Omental fat pad (tissue), 4 donors: ENCODE measurements at places on chromosomes 3 and 15.
A peak's percentile ranks its signal among the peaks of the same experiment; 100 is the strongest.

DNA sequence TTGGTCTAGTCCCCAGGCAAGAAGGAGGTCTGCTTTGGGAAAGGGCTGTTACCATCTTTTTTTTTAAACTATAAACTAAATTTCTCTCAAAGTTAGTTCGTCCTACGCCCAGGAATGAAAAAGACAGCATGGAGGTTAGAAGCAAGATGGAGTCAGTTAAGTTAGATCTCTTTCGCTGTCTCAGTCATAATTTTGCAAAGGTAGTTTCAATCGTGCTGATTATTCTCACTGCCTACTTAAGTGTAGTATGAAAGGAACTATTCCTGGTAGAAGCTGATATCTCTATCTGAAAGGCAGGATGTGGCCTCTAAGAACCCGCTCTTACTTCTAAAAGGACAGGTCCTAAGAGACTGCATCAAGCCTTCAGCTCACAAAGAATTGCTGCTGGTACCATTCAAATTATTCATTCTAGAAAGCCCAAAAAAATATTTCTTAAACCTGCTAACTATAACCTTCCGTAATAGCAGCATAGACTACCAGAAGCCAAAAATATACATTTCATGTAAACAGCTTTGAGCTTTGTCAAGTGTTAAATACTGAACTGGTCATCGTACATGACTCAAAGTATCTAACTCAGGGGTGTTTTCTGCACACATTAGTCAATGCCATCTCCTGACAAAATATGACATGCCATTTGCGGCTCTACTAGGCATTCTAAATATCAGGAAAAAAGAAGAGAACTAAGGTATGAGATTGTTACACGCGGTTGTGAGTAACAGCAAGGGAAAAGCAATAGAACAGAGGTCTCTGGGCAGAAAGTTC lies 96.0 kb upstream of the CCDC80 start:
- no peak for DNase-seq

DNA sequence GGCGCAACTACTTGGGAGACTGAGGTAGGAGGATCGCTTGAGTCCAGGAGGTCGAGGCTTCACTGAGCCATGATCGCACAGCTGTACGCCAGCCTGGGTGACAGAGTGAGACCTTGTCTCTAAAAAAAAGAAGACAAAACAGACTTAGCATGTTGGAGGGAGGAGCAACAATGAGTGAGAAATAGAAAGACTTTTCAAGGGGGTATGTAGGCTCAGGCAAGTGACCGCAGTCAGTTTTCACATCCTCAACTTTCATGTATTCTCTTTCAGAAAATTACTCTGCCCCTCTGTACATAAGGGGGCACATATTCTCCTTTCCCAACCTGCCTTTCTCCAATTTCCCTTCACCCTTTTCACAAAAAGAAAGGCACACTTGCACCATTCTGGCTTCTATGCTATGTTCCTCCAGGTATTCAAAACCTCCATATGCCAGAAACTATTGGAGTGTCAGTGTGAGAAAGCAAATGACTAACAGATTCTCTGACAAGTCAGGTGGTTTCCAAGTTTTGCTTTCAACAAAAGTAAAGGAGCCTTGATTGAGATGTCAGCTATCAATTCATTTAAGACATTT lies 7.6 kb downstream of the NSUN3 start:
- no peak for DNase-seq

GRCh38 chr3:29936766-29937165 lies 655.9 kb downstream of the RBMS3 start:
- DNase-seq = no peak

DNA sequence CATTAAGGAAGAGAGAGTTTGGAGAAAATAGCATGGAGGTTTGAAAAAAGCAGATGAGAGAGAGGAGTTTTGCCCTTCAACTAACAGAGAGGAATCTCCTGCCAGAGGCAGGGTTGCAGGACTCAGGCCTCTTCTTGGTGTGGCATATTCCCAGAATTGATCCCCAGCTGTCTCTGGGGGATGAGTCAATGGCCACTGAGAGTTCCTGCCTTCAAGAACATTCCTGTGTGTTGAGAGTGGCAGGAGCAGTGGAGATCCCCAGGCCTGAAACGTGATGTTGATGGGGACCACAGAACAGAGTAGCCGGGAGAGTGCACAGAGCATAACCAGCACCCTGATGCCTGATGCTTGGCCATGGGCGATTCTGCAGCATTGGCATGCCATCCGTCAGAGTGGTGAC lies 348.4 kb upstream of the THBS1 start:
- no peak for DNase-seq

DNA sequence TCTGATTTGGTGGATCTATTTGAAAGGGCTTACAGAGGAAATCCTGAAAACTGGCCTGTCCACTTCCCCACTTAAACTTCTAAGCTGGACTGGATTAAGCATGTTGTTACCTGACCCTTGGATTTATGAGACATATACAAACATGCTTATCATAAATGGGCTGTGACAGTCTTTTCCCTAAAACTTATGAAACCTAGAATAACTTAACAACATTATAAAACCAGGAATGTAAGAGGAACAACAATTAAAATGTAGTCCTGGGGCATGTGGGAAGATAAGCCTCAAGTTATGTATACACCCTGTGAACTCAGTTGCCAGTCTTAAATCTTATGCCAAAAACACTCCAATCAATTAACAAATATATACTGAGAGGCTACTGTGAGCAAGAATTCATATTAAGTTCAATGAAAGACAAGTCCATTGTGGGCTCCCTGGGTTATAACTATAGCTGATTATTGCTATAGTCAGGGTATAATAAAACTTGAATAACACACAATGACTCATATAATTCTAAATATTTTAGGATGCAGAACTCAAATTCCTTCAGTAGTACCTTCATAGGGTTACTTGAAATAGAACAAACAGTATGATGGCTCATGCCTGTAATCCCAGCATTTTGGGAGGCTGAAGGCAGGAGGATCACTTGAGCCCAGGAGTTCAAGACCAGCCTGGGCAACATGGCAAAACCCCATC lies 87.2 kb upstream of the PPIB start:
- no peak for DNase-seq

GRCh38 chr15:29688506-29689286 lies 133.6 kb downstream of the TJP1 start:
- no peak for DNase-seq

- no peak for DNase-seq
Measured at GRCh38 chr15:90412356-90413194, 24.5 kb downstream of the IQGAP1 start.

DNA sequence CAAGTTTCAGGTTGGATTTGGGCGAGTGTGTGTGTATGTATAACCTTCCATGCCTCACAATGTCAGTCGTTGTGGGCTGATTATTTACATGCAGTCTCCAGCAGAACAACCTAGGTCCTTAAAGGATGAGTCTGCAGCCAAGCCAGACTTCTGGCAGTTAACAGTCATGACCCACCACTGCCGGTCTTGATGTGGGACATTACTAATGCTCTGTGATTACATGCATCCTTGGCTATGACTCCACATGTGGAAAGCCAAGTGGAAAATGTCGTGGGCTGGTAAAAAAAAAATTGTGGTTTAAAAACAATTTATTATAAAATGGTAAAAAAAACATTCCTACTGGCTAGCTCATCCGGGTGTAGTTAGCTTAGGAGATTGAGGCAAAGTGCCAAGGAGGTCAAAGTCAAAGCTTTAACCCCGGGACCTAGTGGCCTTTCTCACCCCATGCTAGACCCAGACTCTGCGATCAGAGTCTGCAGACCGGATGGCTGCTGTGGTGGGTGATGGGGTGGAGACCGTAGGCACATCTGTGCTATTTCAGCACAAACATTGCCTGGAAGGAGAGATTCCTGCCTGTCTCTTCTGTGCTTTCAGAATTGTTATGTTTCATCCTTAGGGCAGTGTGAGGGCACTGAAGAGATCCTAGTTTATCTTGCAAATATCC lies 6.8 kb downstream of the RARRES1 start:
- DNase-seq = no peak

DNA sequence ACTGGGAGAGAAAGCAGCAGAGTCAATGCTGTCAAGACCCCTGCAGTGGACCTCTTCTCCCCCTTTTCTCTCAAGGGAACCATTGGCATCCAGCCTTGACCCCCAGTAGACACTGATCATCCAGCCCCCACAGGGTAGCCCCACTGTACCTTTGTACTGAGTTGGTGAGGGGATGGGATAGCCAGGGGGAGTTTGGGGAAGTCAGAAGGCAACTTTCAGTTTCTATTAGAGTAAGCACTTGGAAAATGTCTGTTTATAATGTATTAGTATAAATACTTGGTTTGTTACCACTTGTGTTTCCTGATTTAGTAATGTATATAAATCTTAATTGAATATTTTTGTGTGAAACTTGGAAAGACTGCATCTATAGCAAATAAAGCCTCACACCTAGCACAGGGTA lies 25.0 kb downstream of the DAG1 start:
- no peak for DNase-seq

- DNase-seq = no peak
Measured at GRCh38 chr3:147384210-147385058, 21.9 kb downstream of the ZIC4 start.

DNA sequence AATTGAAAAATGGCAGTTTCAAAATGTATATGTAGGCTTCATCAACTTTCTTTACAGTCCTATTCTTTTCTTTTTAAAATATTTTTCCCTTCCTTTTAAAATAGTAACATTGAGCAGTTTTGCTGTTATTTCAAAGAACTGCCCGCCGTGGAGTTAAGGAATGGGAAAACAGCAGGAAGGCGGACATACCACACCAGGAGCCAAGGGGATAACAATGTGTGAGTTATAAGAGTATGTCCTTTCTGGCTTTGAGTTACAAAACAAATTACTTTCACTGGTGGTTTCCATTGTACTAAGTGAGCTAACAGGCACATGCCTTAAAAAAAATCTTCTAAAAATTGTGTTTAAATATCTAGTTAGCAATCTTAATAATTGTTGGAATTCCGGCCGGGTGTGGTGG lies 37.4 kb upstream of the FBXL22 start:
- no peak for DNase-seq

- DNase-seq = no peak
Measured at GRCh38 chr3:101281521-101282030, 38.8 kb downstream of the IMPG2 start.

GRCh38 chr15:67997996-67998395 lies 56.1 kb upstream of the PIAS1 start:
- no peak for DNase-seq

DNA sequence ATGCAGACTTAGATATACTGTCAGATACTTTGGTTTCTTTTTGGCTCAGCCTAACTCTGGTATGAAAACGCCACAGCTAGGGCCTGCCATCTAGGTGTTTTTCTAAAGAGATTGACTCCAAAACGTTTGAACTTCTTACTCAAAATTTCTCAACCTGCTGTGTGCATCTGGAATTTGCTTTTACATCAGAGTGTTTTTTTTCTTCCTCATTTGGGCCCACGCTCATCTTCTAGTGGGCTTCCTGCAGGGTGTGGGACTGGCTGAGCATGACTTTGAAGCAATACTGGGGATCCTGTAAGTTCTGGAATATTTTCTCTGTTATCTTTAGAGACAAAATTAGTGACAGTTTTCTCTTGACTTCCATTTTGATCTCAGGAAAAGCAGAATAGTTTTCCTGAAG lies 117.8 kb downstream of the NR1D2 start:
- DNase-seq = no peak

DNA sequence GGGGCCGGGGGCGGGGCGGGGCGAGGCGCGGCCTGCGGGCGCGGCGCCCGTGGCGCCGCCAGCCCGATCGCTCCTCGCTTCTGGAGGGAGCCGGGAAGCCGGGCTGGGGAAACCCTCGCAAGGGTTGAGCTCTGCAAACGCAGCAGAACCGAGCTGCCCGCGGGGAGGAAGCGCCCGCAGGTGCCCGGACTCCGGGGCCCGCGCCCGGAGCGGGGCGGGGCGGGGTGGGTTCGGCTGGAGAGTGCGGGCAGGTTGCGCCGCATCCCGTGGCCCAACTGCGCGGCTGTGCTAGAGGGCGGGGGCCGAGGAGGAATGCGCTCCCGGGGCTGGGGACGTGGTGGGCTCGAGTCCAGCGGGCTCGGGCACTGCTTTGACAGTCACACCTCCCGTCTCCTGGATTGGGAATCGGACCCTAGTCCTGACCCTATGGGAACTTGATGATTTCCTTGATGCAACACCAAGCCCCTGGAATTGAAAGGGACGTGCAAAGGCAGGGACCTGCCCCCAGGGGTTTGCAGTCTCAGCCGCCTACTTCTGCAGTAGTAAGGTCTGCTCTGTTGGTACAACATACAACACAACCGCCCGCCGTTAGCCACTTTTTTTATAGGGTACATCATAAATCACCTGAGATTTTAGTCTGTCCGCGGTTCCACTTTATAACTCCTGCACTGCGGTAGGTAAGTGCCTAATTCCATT lies 34.3 kb downstream of the ZBTB38 start:
- DNase-seq = no peak

GRCh38 chr3:135231737-135232136 lies 436.7 kb downstream of the EPHB1 start:
- DNase-seq = no peak

- peak; percentile 0 for DNase-seq
Measured at GRCh38 chr15:31278544-31279220, 48.0 kb upstream of the KLF13 start.

GRCh38 chr15:36831125-36831903 lies 251.9 kb downstream of the CDIN1 start:
- DNase-seq = no peak

- DNase-seq = no peak
Measured at GRCh38 chr3:30188713-30189112, 417.7 kb upstream of the TGFBR2 start.

DNA sequence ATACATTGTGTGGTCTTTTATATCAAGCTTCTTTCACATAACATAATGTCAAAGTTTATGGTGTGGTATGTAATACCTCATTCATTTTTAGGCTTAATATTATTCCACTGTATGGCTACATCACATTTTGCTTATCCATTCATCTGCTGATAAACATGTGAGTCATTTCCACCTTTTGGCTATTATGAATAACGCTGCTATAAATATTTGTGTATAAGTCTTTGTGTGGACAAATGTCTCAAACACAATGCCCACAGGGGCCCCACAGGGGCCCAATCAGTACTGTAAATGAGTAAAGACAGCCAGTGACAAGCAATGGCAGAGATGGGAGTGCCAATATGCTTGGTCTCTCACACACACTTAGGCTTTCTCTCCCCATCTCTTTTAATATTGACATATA lies 54.2 kb downstream of the PIK3R4 start:
- no peak for DNase-seq

- DNase-seq = no peak
Measured at GRCh38 chr15:45009046-45009445, 13.9 kb upstream of the SORD start.

DNA sequence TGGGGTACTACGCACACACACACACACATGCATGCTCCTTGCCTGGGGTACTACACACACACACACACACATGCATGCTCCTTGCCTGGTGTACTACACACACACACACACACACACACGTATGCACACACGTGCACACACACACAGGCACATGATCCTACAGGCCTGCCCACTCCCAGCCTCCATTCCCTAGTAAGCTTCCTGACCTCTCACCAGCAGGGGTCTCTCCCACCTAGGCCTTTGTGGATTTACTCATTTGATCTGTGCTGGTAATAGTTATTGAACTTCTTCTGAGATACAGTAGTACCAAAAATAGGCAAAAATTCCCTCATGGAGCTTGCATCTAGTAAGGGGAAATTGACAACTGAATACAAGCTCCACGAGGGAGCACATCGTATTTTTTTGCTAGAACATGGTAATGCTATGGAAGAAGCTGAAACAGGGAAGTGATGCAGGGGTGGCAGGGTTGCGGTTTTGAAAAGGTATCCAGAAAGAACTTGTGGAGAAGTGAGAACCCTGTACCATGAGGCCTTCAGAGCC lies 19.1 kb downstream of the TTC21A start:
- no peak for DNase-seq

GRCh38 chr3:124965413-124965812 lies 30.9 kb upstream of the MUC13 start:
- DNase-seq = no peak
